ENCODE measurements at places on chromosomes 11 and 22.
A peak's percentile ranks its signal among the peaks of the same experiment; 100 is the strongest.

DNA sequence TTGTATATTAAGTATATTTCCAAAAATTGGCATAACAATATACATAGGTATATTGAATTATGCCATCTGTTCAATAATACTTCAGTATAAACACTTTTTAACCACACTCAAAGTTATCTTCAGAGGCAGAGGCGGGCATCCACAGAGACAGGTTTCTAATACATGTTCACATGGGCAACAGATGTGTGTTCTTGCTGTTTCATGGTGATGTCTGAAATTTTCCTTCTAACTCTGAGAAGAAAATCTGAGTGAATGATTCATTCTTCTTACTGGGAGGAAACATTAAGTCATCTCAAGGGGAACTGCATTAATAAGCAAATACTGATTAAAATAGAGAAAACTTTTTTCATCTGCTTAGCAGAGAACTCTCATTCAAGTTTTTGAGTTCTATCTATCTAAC is 1074.5 kb downstream of the LRRC4C start:
- no peak for DNase-seq

DNA sequence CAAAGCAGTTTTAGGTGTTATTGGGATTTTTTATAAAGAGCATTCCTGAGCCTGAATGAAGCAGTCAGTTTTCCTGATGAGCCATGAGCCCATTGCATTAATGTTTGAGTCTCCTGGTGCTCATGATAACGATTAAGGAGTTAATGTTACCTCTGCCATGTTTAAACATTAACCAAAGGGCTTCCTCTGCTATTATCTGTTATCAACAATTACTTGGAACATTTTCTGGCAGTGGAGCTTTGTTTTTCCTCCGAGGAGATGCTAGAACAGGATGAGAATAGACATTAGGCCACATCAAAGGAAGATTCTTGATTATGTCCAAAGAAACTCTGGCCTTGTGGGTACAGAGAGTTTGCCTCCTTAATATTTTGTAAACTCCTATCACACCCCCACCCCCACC is 49.9 kb downstream of the ZNRF3 start:
- no peak for DNase-seq

DNA sequence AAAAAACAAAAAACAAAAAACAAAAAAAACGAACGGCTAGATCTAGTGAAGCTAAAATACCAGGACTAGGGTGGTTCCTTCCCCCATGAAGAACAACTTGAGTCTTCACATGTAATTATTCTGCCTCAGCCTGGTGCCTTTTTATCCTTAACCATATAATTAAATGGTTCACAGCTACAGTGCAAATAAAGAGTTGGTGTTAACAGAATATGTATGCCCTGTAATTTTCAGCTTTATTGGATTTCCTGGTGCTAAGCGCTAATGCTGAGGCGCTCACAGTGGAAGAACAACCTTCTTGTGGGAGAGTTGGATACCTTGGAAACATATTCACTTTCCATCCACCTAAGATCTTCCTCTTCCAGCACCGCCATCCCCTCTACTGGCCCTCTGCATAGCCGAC is 158.5 kb upstream of the SORL1-AS1 start:
- DNase-seq = no peak

DNA sequence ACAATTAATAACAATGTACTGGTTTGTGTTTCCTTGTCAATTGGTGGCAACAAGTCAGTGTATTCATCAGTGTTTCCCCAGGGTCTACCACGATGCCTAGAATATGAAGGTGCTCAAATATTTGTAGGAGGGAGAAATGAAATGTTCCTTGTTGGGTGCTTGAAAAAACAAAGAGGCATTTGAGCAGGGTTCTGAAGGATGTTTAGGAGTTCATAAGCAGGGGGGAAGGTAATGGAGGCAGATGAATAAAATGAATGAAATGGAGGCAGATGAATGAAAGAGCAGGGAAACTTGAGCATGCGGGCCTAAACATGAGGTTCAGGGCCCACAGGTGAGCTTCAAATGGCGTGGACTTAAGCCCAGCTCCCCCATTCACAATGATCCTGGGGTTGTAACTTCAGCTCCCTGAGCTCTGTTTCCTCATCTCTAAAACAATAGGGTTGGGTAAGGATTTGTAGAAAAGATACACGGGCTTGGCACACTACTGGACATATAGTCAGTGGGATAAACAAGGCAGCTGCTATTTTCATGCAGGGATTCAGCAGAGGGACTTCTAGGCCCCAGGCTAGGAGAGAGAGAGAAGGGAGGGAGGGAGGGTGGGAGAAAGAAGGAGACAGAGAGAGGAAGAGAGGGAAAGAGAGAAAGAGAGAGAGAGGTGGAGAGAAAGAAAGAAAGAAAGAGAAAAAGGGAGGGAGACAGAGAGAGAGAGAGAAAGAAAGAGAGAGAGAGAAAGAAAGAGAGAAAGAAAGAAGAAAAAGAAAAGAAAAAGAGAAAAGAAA is 73.7 kb downstream of the MN1 start:
- DNase-seq = no peak

- DNase-seq = no peak
These were observed 42.0 kb upstream of the CARD18 start for GRCh38 chr11:105181521-105181920.

DNA sequence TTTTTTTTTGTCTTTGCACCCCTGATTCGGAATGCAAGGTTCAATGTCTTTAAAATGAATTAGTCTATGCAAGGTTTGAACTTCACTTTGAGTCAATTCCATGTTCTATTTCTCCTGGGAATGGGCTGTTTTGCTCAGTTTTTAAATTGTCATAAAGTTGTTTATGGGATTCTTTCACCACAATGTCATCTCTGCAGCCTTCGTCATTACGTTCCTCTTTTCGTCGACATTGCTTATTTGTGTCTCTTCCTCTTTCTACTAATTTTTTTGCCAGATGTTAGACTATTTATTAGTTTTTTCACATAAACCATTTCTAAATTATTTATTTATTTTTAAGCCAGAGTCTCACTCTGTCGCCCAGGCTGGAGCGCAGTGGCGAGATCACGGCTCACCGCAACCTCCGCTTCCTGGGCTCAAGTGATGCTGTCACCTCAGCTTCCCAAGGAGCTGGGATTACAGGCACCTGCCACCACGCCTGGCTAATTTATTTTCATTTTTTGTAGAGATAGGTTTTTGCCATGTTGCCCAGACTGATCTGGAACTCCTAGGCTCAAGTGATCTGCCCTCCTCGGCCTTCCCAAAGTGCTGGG is 7.1 kb upstream of the TNNT3 start:
- no peak for DNase-seq

DNA sequence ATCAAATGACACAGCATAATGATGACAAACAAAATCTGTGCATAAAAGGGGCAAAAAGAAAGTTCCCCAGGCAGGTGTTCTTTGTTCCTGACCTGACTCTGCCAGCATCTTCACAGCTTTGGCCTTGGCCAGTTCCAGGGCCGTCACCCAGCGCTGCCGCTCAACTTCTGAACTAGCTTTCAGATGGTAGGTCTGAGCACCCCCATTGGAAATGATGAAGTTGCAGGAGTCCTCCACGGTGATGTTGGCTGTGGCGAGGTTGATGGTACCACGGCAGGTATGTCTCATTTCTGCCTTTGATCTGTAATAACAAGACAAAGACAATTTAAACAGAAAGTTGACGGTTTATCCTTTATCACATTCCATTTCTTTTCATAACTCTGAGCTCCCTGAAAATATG is 5.3 kb downstream of the OSBP start:
- DNase-seq = no peak

GRCh38 chr11:111417011-111417765 is 38.1 kb upstream of the POU2AF1 start:
- DNase-seq = no peak

DNA sequence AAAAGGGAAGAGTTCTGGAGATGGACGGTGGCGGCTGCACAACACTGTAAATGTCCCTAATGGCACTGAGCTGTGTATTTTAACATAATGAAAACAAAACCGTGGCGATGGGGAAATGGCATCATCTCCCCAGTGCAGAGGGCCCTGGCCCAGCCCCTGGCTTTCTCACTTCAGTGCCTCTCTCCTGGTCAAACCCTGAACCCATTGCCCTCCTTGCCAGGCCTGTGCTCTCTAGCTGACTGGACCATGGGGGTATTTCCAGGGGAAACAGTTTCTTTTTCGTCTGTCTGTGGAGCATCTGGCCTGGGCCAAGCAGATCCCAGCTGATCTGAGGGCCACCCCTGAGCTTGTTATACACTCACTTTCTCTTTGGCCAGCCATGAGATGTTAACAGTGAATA is 17.4 kb upstream of the NAP1L4 start:
- no peak for DNase-seq

GRCh38 chr22:42070517-42071422 is at the start of gene NAGA:
TSS of gene NAGA (minus strand) at chr22:42070812. CDS start at chr22:42070297, 515 bp downstream.
- DNase-seq = peak; percentile 88

GRCh38 chr22:50185375-50186087 is at the start of gene TRABD:
TSS of gene TRABD (plus strand) at chr22:50185913. CDS start at chr22:50193061, 7,148 bp downstream.
- DNase-seq = peak; percentile 92

DNA sequence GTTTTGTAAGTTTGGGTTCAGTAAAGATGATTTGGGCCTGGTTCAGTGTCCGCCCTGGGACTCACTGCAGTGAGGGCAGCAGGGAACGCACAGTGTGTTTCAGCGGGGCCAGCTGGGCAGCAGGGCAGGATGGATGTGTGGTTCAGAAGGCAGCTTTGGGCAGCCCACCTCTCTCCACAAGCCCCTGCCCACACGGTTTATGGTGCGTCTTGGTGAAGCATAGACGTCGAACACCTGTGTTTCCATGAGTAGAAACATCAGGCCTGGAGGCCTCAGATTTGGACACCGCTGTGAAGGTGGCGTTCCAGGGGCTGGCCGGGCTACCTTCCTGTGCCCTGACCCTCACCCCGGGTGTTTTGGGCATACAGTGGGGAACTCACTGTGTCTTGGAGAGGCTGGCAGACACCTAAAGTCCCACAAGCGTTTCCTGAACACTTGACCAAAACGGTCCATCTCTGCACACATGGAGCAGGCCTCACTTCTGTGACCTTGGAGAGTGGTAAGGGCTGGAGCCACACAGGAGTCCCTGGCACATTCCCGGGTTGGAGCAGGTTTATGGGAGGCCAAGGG is 59.0 kb downstream of the ST14 start:
- no peak for DNase-seq

- DNase-seq = no peak
These were observed 345.4 kb downstream of the TENM4 start for GRCh38 chr11:79095424-79095823.

- DNase-seq = no peak
These were observed 19.6 kb downstream of the AMOTL1 start for GRCh38 chr11:94787801-94788200.

DNA sequence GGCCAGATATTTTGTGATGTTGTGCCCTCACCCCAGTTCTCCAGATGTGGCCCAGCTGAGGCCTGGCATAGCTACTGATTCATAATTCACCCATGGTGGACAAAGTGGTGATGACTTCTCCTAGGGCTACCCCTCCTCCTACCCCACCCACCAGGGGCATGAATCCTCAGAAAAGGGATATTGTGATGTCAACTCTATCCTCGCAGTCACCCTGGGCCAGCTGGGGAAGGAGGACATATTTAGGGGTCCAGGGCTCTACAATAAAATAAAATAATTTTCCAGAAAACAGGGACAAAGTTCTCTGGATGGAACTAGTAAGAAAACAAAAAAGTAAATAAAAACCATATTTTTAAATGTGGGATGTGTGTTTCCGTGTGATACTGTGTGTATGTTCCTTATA is at the start of gene UBQLNL:
UBQLNL (minus strand) TSS at position 101 of the 400 bp plus-strand sequence. CDS start 258 bp downstream, outside the sequence.
- DNase-seq = no peak

DNA sequence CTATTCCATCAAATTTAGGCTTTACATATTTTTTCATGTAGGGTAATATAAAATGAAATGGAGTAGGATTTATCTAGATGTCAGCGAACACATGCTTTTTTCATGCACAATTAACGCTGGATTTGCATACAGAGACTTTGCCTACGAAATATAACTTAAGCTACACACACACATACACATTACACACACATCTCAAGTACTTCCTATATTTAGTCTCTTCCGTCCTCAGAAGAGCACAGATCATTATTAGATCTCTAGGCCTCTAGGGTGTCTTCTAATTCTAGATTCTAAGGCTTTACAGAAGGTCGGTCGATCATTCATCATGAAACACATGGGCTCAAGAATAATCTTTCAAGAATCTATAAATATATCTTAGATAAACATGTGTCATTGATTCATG is 3.8 kb upstream of the MS4A13 start:
- DNase-seq = no peak

DNA sequence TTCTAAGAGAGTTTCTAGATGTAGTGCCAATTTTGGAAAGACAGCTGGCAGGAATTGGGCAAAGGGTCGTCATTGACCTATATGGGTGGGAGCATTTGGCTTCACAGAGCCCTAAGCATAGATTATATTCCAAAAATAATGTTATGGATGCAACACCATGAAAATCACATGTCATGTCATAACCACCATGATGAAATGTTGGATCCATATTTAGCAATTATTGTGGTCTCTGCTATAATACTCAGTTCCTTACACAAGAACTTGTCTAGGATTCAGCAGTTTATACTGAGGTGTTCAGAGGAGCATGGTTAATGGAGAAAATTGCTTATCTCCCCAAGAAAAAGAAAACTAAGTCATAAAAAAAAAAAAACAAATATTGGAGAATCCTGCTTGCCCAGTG is 31.6 kb downstream of the NTM start:
- DNase-seq = no peak

DNA sequence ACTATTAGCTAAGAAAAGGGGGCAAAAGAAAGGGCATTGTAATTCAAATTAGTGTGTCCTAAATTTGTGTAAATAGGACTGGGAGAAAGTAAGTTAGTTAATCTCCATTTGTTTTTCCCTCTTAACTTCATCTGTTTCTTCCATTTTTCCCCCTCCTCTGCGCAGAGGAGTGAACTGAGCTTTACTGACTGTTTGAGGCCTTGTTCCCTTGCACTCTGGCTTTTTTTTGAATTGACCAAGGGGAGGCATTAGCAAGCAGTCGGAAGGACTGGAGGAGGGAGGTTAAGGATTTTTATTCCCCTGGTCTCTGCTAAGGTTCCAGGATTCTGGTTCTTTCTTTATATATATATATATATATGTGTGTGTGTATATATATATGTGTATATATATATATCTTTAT is 15.2 kb upstream of the FANCF start:
- DNase-seq = no peak

DNA sequence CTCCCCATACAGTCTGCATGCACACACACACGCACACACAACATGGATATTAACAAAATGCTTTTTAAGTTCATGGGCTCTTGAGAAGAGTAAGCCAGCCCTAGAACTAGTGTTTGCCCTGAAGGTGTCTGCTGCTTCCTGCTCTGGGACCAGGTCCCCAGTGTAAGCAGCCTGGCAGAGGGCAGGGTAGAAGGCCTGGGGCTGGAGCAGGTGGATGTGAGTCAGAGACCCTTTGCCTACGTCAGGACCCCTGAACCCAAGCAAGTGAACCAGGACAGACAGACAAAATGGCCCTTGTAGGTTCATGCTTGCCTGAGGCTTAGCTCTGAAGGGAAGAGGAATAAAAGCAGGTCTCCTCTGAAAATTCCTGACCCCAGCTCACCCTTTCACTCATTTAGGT is 357.9 kb downstream of the TBC1D22A start:
- no peak for DNase-seq
